Thyroid gland (tissue), 4 donors: ENCODE measurements at places on chromosomes 3 and 15.

- DNase-seq, result peak; percentile 65
These were observed 717 bp downstream of the PXK start for GRCh38 chr3:58333206-58334012.

GRCh38 chr3:122021811-122022401, at the start of gene ILDR1:
TSS of gene ILDR1 (minus strand) at chr3:122022247. CDS start at chr3:122022077, 170 bp downstream.
- DNase-seq, result peak; percentile 80

GRCh38 chr3:195118671-195119070, 152.3 kb downstream of the XXYLT1 start:
- no peak for DNase-seq

GRCh38 chr15:99963096-99963825, 230.0 kb upstream of the LYSMD4 start:
- no peak for DNase-seq

- no peak for DNase-seq
These were observed 119.3 kb downstream of the P3H2 start for GRCh38 chr3:190001426-190001825.

DNA sequence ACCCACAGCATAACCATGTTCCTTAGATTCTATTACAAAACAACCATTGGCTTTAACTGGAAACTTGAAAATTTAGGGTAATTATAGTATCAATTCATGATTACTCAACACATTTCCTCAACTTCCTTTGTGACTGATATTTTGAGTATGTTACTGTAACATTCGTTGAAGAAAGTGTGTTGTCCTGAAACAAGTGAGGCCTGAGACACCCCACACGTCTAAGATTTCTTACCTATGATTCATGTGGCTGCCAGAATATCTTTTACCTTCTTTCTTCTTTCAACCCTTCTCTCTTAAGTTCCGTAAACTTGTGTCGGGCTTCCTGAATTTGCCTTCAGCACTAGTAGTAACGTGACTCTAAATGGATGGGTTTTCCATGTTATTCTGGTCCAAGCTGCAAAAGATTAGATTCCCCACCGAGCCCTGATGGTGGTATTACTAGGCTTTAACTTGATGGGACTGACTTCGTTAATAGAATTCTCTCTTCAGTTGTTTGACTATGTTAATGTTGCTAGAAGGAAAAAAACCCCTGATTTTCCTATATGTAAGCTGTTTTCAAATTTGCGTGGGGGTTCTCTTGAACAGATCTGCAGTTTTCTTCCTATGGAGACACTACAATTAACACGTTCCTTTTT, 296.0 kb upstream of the ICE2 start:
- no peak for DNase-seq

GRCh38 chr3:21673393-21673792, 77.6 kb downstream of the ZNF385D start:
- no peak for DNase-seq

- no peak for DNase-seq
These were observed 82.1 kb downstream of the GABRB3 start for GRCh38 chr15:26690778-26691177.

GRCh38 chr15:98854496-98854895, 153.1 kb downstream of the PGPEP1L start:
- DNase-seq, result peak; percentile 88

- no peak for DNase-seq
These were observed 7.4 kb upstream of the RIOX2 start for GRCh38 chr3:97979610-97980009.

DNA sequence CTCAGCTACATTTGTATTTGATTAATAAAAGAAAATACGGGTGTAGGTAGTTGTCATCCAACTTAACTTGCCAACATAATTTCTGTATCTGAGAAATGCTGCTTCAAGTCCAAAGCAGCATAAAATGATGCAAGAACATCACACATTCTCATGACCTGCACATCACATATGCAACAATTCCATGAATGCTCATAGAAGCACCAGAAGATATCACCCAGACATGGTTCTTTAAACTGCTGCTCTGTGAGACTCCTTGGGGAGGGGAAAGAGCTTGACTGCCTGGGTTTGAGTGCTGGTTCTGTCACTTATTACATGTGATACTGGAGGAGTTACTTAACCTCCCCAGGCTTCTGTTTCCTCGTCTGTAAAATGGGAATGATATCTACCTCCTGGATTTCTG, 39.4 kb downstream of the CHST14 start:
- DNase-seq, result no peak

- peak; percentile 41 for DNase-seq
These were observed 213.7 kb upstream of the NR2E3 start for GRCh38 chr15:71596672-71597071.

GRCh38 chr3:130084436-130084980, 2.9 kb downstream of the ALG1L2 start:
- no peak for DNase-seq

DNA sequence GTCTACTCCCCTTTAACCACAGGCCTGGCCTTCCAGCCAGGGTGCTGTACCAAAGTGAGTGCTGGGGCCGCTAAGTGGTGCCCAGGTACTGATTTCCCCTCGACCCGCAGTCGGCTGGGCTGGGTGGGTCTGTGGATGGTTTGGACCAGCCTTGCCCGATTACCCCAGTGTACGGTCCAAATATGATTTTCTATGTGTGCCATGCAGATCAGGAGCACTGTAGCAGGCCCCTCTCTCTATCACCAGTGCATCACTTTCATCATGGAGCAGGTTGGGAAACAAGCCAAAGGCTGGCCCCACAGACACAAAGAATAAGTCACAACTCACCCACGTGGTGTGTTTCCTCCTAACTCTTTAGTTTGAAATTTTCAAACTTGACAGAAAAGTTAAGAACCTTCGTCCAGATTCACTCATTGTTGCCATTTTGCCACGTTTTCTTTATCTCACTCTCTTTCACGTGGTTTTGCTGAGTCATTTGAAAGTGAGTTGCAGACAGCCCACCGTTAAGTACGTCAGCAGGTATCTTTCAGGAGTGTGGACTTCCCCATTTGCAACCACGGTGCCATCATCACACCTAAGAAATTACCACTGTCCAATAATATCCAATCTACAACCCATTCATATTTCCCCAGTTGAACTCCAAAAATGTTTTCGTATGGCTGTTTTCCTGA, 37.0 kb downstream of the ZNF710 start:
- DNase-seq, result no peak

DNA sequence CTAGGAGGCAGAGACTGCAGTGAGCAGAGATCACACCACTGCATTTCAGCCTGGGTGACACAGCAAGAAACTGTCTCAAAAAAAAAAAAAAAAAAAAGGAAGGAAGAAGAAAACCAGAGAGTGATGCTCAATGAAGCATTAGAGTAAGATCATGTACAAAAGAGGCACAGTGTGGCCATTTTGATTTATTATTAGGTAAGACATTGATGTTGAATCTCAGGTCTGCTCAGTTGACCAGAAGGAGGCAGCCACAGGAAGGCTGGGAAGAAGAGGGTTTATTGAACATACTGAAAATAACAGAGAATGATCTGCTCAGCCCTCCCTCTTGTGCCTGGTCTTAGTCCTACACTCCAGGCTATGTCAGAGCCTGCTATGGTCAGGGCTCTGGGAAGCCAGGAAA, 15.6 kb downstream of the LRRK1 start:
- no peak for DNase-seq

DNA sequence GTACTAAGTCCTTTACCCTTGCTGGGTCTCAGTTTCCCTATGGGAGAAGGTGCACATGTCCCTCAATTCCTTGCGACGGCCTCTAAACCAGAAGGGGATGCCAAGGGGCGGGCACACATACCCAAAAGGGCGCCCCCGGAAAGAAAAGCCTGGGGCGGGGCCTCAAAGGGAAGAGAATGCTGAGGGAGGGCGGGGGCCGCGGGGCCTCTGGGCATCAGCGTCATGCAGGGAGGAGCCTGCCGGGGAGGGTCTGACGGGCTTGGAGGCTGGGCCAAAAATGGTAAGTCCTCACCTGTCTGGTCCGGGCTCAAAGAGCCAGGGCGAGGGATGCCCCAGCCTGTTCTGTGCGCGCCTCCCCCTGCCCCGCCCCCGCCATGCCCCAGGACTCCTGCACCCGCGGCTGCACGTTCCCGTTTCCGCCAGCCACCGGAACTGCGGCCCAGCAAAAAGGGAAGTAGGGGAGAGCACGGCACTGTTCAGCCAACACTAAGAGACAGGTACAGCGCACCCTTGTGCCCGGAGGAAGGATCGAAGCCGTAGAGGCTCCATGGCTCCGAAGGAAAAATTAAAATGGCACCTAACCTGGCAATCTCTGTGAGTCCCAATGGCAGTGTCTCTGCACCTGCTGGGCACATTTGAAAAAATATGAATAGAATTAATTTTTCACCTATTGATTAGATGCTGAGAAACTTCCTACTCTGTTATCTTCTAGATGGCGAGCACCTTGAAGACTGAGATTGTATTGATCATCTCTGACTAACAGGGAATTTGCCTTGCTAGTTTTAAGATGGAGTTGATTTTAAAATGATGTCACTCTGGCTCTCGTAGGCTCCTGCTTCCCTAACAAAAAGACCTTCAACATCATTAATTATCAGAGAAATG, at the start of gene DET1:
DET1 (minus strand) TSS at position 434 of the 882 bp plus-strand sequence. CDS start 14,976 bp downstream, outside the sequence.
- DNase-seq, result peak; percentile 98

- DNase-seq, result no peak
These were observed 77.1 kb downstream of the NR1I2 start for GRCh38 chr3:119858957-119859356.

- DNase-seq, result no peak
These were observed 6.7 kb upstream of the RNF13 start for GRCh38 chr3:149806171-149806778.

- no peak for DNase-seq
These were observed 85.4 kb downstream of the SQOR start for GRCh38 chr15:45720183-45720582.

DNA sequence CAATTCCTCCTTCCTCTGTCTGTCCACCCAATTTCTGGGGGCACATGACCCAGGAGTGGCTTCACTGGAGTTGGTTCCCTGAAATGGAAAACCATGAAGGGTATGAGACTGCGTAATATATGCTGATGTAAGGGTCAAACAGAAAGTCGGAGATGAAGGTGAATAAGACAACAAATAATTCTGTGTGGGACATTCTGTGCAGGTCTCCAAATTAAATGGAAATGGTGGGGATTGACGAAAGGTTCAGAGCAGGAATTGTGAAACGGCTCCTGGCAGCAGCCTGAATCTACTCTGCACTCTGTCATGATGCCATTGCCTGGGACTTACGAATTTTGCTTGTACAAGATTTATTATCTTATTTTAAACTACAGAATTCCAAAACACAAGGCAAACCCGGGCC, 174.8 kb upstream of the RORA start:
- no peak for DNase-seq

GRCh38 chr3:13378155-13378554, 42.0 kb downstream of the NUP210 start:
- DNase-seq, result no peak

DNA sequence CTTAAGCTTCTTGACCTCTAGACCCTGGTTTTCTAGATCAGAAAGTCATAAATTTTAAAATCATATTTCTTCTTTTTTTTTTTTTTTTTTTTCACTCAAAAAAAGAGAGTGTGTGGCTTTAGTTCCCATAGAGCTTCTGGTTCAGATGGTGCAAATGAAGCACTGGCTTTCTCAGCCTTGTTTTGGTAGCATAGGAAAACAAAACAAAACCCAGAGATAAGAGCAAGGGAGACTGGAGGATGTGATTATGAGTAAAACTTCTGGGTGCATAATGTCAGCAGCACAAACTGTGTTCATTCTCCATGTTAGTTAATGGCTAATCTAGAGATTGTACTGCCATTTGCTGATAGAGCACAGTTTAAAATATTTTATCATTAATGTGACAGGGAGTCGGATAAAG, 55.4 kb downstream of the RARB start:
- DNase-seq, result no peak

DNA sequence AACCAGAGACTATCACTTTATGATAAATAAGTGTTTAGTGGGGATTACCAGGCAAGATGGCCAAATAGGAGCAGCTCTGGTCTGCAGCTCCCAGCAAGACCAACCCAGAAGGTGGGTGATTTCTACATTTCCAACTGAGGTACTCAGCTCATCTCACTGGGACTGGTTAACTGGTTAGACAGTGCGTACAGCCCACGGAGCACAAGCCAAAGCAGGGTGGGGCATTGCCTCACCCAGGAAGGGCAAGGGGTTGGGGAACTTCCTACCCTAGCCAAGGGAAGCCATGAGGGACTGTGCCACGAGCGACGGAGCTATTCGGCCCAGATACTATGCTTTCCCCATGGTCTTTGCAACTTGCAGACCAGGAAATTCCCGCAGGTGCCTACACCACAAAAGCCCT, 171.0 kb downstream of the CTNNB1 start:
- no peak for DNase-seq

- DNase-seq, result no peak
These were observed 24.6 kb downstream of the GORASP1 start for GRCh38 chr3:39082666-39083313.

DNA sequence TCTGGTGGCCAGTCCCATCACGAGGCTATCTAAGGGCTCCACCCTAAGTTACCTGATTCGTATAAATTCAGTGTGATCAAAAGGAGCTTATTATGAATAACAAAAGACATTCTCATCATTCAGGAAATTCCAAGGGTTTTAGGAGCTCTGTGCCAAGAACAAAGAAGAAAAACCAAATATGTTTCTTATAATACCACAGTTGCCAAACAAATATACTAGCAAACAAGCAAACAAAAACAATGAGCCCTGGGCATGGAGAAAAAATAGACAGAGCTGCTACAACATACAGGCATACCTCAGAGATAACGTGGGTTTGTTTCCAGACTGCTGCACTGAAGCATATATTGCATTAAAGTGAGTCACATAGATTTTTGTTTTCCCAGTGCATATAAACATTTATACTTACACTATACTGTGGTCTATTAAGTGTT, 20.2 kb upstream of the CFAP161 start:
- no peak for DNase-seq

GRCh38 chr3:175066617-175067415, 207.7 kb downstream of the NAALADL2 start:
- no peak for DNase-seq

DNA sequence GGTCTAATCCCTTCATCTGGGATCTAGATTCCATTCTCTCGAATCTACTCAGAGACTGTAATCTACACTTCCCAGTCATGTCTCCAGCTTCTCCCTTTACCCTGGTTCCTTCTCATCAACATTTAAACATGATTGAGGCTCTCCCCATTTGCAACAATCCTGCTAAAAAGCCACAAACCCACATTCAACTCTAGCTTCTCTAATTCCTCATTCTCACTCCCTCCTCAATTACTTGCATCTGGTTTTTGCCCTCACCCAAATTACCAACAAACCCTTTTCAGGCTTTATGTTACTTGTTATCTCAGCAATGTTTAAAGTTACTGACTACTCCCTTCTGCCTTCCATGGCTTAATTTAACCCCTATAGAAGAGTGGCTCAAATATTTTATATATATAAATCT, 11.5 kb downstream of the ETFA start:
- no peak for DNase-seq

- no peak for DNase-seq
These were observed 291.8 kb downstream of the RORA start for GRCh38 chr15:60937278-60937677.

GRCh38 chr15:47184908-47185801, 532.1 kb upstream of the SEMA6D start:
- DNase-seq, result no peak

DNA sequence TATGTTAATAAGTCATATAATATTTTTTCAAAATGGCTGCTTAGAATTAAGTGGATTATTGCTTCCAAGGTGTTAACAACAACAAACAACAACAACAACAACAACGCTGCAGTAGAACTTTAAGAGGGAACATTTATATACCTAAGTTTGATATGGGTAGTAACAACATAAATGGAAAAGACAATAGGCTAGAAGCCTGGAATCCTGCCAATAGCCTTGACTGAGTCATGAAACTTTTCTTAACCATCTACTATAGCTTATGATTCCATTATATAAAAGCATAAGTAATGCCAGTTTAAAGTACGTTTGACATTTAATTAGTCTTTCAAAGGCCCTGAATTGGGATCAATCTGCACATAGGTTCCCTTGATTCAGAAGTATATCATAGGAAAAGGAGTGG, 31.2 kb downstream of the SATB1 start:
- DNase-seq, result no peak
